DMS 273 treated with DMSO at 0.1 percent for 48 hours (cell line): ENCODE measurements at places on chromosomes 12 and 14.
A peak's percentile ranks its signal among the peaks of the same experiment; 100 is the strongest.

DNA sequence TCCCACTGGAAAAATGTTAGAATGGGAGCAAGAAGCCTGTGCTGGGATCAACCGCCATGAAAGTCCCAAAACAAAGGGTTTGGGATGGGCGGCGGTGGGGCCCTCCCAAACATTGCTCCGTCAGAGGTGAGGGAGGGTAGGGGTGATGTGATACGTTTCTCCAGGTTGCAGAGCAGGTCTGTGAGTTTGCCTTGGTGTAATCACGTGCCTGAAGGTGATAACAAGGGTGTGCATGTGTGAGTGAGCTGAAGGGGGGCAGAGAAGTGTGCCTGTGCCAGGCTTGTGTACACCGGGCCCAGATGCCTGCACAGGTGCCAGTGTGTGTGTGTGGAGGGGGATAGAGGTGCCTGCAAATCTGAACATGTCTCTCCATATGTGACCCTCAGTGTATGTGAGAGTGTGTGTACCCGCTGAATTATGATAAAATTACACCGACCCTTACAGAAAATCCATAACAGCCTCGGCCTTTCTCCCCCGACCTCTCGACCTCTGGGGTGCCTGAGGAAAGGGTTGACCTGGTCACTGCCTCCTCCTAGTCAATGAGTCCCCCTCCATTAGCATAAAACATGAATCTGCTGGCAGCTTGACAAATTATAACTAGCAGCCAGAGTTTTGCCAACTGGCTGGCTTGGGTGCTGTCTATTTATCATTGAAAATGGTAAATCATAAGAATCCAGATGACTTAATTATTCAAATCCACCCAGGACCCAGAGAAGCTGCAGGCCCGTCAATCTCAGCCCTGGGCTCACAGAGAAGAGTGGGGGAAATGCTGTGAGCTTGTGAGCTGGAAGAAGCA, 55.6 kb downstream of the SMUG1 start:
- DNase-seq = no peak

DNA sequence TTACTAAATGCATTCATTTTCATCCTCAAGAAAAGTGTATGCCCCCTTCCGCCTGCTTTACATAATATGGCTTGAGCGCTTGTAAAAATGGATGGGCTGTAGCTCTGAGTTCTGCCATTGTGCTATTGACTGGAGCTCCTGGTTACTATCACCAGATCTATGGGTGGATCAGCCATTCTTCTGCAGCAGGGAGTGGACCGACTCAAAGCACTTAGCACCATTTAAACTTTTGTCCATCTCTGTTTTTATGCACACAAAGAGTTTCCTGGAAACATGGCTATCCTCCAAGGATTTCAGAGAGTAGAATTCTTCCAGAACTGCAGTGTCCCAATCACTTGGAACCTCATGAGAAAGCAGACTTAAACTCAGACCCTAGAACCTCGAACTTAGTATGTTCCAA, 4.5 kb upstream of the NUMB start:
- no peak for DNase-seq

DNA sequence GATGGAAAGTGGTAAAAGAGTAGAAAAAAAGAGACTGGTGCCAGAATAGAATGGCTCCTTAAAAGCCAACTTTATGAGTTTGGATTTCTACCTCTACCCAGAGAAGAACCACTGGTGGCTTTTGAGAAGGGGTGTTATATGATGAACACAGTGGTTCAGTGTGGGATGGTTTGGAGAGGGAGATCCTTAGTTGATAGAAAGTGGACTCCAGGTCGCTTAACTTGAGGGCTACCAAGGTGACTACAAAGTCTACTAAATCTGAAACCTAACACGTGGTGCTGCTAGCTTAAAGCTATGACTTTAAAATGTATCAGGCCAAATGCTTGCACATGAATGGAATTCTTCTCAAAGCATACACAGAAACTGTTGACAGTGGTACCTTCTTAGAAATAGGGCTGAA, 8.4 kb downstream of the SPTB start:
- DNase-seq = no peak

DNA sequence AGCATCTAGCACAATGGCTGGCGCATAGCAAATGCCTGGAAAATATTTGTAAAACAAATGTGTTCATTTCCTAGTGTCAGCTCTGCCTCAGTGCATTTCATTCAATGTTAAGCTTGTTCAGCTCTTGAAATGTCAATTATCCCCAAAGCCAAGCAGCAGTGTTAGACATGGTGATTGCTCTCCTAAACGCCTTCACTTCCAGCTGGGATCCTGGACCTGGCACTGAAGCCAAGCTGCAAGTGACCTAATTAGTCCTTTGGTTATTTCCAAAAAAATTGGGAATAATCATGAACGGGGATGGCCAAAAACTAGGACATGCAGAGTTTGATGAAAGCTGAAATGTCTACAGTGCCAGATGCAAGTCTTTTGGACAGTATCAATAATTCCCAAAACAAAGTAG, 54.9 kb upstream of the MDGA2 start:
- no peak for DNase-seq

GRCh38 chr14:88559852-88560251, 3.0 kb upstream of the ZC3H14 start:
- DNase-seq = peak; percentile 17

DNA sequence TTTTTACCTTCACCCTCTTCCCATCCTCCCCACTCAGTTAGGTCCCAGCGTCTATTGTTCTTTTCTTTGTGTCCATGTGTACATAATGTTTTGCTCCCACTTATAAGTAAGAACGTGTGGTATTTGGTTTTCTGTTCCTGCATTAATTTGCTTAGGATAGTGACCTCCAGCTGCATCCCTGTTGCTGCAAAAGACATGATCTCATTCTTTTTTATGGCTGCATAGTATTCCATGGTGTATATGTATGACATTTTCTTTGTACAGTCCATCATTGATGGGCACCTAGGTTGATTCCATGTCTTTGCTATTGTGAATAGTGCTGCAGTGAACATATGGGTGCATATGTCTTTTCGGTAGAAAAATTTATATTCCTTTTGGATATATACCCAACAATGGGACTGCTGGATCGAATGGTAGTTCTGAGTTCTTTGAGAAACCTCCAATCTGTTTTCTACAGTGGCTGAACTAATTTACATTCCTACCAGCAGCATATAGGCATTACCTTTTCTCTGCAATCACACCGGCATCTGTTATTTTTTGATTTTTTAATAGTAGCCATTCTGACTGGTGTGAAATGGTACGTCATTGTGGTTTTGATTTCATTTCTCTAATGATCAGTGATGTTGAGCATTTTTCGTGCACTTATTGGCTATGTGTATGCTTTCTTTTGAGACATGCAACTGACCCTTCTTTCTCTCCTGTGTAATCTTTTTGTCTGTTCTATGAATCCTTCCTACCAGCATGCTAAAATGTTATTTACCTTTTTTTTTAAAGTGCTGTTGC, 279.7 kb upstream of the AMIGO2 start:
- DNase-seq = no peak

GRCh38 chr14:88026890-88027289, 22.0 kb downstream of the GPR65 start:
- DNase-seq = no peak

DNA sequence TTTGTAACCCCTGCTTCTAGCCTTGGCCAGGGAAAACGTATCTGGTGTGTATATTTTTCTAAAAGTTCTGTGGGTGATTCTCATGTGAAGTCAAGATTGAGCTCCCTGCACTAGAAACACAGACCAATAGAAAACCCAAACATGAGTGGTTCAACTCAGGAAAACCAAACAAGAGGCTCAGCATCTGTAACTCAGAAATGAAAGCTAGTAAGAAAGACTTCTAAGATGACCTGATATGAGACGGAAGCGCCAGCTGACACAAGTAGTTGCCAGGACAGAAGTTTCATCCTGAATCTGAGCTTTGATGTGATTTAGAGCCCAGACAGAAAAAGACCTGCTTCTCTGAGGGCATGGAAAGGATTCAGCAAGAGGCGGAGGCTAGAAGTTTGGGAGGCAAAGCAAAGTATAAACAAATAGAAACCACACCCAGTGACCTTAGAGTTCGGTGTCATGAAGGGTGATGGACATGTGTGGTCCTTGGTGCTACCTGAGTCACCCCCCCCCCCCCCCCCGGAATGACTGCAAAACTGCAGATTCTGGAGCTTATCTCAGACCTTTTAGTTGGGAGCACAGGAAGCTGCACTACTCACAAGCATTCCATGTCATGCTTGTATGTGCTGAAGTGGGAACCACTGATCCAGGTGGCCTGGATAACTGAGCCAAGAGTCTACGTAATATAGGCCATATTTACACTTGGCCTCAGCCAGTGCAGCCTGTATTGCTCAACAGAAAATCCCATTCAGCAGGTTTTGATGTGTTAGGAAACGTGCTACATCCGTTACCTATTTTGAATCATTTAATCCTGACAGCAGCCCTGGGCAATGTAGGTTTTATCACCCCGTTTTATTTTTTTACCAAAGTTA, 191.3 kb downstream of the ANO6 start:
- DNase-seq = no peak

GRCh38 chr14:99604766-99605298, 825 bp upstream of the CCDC85C start:
- no peak for DNase-seq

DNA sequence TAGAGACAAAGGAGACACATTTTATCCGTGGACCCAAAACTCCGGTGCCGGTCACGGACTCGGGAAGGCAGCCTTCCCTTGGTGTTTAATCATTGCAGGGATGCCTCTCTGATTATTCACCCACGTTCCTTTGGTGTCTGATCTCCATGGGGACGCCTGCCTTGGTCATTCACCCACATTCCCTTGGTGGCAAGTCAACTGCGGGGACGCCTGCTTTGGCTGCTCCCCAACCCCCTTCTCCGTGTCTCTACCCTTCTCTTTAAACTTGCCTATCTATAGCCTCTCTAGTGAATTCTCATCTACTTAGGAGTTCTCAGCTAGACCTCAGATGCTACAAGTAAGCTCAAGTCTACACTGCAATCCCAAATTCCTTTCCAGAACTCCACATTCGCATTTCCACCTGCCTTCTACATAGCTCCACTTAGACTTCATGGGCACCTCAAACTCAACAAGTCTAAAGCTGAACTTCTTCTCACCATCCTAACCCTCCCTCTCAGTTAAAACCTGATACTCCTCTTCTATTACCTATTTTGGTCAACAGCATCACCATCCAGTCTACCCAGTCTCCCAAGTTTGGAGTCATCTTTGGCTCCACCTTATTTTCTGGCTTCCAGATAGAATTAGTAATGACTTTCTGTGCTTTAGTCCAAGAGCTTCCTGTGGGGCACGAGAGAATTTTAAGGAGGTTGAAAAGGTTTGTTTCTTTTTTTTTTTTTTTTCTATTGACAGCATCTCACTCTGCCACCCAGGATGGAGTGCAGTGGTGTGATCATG, 14.4 kb downstream of the SPTLC2 start:
- no peak for DNase-seq

GRCh38 chr12:105508096-105508495, 177.6 kb downstream of the C12orf75 start:
- no peak for DNase-seq

GRCh38 chr14:102164965-102165364, 25.3 kb downstream of the WDR20 start:
- no peak for DNase-seq

- DNase-seq = no peak
These were observed 603 bp downstream of the PABPN1 start for GRCh38 chr14:23321572-23322547.

GRCh38 chr12:125454291-125454690, 389.1 kb downstream of the AACS start:
- DNase-seq = no peak

DNA sequence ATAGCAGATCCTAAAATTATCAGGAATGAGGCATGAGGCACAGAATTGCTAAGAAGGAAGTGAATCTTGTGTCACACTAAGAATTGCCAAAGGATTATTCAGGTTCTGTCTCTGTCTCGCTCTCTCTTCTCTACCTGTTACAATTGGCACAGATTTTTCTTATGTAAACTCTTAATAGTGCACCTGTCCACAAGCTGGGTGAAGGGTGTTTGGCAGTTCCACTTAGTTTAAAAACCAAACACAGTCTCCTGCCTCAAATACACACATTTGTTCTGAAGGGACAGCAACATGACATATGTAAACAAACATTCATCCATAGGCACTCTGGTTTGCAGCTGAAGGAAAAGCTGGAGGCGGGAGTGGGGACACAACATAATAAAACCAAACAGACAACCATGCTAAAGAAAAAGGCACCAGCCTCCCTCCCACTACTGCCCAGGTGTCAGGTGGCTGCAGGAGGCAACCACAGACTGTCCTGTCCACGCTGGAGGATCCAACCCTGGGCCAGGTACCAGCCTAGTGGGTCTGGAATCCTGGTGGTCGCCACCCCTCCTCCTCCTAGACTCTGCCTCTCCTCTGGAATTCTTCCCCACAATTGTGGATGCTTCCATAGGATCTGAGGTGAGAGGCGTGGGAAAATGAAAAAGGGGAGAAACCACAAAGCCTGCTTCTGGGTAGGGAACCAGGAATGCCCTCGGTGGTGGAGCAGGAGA, 81.2 kb downstream of the TMEM260 start:
- no peak for DNase-seq

DNA sequence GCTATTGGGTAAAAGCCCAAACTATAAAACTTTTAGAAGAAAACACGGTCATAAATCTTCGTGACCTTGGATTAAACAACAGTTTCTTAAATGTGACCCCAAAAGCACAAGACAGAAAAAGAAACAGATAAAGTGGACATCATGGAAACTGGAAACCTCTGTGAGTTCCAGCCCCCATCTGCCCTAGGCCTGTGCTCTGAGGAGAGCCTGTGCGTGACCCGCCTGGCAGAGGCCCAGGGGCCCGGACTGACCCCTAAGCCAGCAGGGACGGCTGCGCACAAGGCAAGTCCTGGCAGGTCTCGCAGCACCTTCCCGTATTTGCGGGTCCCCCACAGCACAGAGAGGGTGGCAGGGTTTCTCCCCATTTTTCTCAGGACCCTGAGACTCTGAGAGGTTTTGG, 76.0 kb downstream of the CHGA start:
- DNase-seq = no peak

GRCh38 chr14:65566820-65567522, 154.4 kb downstream of the FUT8 start:
- DNase-seq = no peak

GRCh38 chr14:106318700-106319099, 792.3 kb downstream of the TMEM121 start:
- DNase-seq = no peak

DNA sequence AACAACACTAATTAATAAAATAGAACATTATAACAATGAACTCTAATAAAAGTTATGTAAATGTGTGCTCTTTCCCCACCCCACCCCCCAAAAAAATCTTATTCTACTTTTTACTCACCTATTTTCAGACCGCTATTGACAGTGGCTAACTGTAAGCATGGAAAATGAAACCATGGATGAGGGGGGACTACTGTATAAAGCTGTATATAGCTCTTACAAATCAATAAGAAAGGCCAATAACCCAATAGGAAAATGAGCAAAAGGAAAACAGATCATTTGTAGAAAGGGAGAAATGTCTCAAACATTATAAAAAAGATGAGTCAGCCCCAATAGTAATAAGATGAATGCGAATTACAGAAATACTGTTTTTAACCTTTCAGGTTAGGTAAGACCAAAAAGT, 27.4 kb downstream of the YEATS4 start:
- no peak for DNase-seq

DNA sequence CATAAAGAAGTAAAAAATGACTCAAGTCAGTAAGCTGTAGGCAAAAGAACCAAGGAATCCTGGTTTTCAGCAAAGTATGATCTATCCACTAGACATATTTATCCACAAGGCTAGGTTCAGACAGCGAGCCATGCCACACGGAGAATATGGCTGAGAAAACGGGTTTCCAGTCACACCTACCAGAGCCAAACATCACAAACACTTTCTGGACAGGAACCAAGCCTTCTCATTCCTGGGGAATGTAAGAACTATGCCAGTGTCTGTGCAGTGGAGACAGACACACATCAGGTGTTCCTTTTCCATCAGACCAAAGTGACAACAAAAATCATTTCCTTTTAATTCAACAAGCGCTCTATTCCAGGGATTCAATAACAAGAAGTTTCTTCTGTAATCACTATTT, 41.1 kb downstream of the AREL1 start:
- no peak for DNase-seq
